ENCODE measurements at places on chromosomes 16 and 17. TPM values are rescaled to one million over a fixed set of nuclear protein-coding genes. Genes with fewer than 3 reads are reported as not detected.

ITGAD gene
- not detected for total RNA-seq

- no peaks in the 10 kb centered on the region for H3K27me3 ChIP-seq
- no peaks in the 10 kb centered on the region for H3K36me3 ChIP-seq
- H3K4me1 ChIP-seq = peaks cover 28% of the 10 kb centered on the region
- no peak overlapping the region for H3K4me3 ChIP-seq
- peak overlapping the region; percentile 83 for H3K27ac ChIP-seq
These were observed 114.9 kb upstream of the TBX2 start for GRCh38 chr17:61284746-61285145.

DNA sequence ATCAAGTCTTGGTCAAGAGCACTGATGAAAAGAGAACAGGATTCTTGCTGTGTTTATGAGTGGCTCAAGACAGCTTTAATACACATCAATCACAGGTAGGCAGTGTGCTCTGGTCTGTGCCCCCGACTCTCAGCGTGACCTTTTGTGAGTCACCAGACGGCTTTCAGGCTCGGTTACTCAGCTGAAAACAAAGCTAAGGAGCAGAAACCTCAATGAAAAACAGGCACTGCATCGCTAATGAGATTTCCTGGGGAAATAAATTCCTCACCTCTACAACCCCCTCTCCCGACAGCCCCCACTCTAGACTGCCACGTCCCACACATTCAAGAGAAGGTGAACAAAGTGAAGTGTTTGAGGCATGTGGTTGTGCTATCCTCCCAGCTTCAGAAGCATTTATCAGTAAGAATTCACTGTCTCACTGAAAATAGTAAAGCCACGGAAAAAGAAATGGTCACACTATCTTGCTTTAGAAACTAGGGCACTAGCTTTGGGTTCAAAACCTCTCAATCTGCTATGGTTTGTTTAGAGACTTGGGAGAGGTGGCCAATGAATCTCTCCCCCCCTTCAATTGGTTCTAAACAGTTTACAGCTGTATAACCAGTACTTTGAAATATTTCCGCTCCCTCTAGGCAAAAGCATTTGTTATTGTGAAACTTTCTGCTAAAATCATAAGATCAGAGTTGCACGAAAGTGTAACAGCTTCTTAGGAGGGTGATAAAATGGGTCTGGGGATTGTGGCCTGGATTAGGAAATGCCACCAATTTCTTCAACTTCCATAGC lies 199.5 kb upstream of the PMFBP1 start:
- no peaks in the 10 kb centered on the region for H3K4me1 ChIP-seq
- H3K27ac ChIP-seq = no peak overlapping the region
- H3K36me3 ChIP-seq = no peaks in the 10 kb centered on the region
- peak; percentile 72 for DNase-seq

GRCh38 chr16:56197192-56197992 lies 6.1 kb downstream of the GNAO1 start:
- H3K27ac ChIP-seq = no peak overlapping the region
- H3K27me3 ChIP-seq = peaks cover 26% of the 10 kb centered on the region
- no peak overlapping the region for H3K4me3 ChIP-seq
- no peak for DNase-seq
- no peaks in the 10 kb centered on the region for H3K4me1 ChIP-seq
- no peaks in the 10 kb centered on the region for H3K36me3 ChIP-seq

All from fibroblast of lung (primary cell).